ENCODE measurements at places on chromosomes 4 and X.

DNA sequence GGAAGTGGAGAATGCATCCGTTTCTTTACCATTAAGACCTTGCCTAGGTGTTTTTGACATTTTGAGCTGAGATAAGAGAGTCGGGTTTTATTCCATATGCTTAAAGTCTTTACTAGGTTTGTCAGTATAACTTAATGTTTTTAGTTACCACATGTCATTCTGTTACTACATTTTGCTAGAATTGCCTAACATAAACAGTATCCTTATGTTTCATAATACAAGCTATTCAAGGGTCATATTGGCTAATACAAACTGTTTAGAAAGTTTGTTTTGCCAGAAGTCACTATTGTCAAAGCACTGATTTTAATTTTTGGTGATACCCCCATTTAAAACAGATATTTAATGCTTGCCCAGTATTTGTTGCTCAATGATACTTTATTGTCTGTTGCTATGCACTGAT lies 427.7 kb upstream of the MAGEB2 start:
- DNase-seq, result no peak

GRCh38 chrX:69556060-69557011 lies 52.2 kb downstream of the NALF2 start:
- no peak for DNase-seq

GRCh38 chrX:10549280-10549679 lies 71.1 kb downstream of the MID1 start:
- DNase-seq, result peak; percentile 23

GRCh38 chr4:124331781-124332180 lies 380.8 kb downstream of the ANKRD50 start:
- no peak for DNase-seq

DNA sequence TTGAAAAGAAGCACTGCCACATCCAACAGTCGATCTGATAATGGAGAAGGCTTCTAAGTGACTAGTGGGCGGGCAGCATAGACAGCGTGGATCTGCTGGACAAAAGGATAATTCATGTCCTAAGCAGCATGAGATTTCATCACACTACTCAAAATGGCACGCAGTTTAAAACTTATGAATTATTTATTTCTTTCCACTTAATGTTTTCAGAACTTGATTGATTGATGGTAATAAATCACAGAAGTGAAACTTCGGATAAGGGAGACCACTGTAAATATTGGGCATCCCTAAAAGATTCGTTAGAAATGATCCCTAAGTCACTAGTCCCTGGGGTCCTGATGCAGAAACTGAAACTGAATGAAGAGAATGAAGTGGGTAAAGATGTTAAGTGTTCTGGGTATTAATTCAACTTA lies 93.0 kb upstream of the ANK2 start:
- DNase-seq, result no peak

DNA sequence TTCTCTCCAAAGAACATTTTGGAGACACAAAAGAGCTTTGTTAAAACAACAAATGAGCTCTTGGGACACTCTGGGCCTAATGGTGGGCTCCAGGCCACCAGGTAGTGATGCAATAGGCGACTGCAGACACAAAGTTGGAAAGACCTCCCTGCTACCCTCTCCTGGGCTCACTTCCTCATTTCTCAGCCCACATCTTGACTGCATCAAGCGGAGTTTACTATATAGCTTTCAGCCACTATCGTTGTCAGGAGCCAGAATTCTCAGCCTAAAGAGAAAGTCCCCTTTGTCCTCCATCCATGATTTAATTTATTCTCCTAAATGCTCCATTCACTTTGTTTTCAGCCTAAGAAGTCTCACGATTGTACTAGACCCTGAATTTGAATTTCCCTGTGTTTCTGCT lies 114.9 kb downstream of the EFHC2 start:
- DNase-seq, result no peak

DNA sequence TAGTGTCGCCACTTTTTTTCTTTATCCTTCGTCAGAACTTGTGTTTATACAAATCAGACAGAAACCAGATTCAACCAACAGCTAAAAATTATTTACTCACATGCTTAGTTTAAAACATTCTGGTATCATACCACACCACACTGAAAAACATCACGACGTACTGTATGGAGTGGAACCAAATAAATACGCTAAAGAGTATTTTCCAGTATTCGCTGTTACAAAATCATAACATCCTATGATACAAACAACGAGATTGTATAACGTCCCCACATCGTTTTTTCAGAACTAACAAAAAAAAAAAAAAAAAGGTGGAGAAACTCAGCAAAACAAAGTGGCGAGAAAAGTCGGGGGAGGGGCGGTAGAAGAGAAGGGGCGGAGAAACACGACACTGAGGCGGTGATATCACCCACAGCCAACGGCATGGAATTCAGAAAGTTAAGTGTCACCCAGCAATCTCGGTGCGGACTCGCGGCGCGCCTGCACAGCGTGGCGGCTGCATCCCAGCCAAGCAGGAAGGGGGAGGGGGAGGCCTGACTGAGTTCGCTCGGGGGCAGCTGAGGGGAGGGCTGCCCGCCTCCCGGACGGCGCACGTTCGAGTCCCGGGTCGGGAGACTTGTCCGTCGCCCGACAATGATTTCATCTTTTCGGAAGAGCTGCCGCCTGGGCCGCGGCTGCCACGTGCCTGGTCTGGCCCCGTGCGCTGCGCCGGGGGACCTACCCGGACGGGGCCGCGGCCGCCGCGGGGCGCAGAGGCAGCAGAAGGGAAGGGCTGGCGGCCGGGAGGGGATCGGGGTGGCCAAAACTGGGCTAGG lies 920 bp downstream of the SETD7 start:
- peak; percentile 87 for DNase-seq

DNA sequence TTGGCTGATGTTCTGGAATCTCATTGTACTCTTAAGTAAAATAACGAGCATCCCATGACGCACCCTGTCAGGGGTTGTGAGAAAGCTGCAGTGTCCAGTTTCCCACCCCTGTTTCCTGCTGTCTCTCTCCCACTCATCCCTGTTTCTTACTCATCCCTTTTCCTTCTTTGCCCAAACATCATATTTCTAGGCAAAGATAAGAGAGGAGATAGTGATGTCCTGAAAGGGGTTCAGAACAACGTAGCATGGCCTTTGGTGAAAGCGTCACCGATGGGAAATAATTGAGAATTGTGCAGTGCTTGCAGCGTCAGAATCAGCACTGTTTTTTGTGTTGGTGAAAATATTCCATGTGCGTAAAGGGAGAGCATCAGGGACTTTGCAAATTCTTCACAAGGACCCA lies 23.5 kb upstream of the TMEM165 start:
- DNase-seq, result no peak

GRCh38 chr4:98527534-98528269 lies 130.7 kb downstream of the TSPAN5 start:
- DNase-seq, result no peak

All from LHCN-M2 (cell line).